ENCODE measurements at places on chromosomes 2 and 18. TPM values are rescaled to one million over a fixed set of nuclear protein-coding genes. Genes with fewer than 3 reads are reported as not detected.
A peak's percentile ranks its signal among the peaks of the same experiment; 100 is the strongest.

- no peaks in the 10 kb centered on the region for H3K27me3 ChIP-seq
- no peaks in the 10 kb centered on the region for H3K36me3 ChIP-seq
- no peak overlapping the region for H3K4me3 ChIP-seq
- no peak overlapping the region for H3K27ac ChIP-seq
- no peaks in the 10 kb centered on the region for H3K4me1 ChIP-seq
Measured at GRCh38 chr18:39191931-39192330, 1626.3 kb upstream of the CELF4 start.

IL36A gene
- not detected for total RNA-seq

DNA sequence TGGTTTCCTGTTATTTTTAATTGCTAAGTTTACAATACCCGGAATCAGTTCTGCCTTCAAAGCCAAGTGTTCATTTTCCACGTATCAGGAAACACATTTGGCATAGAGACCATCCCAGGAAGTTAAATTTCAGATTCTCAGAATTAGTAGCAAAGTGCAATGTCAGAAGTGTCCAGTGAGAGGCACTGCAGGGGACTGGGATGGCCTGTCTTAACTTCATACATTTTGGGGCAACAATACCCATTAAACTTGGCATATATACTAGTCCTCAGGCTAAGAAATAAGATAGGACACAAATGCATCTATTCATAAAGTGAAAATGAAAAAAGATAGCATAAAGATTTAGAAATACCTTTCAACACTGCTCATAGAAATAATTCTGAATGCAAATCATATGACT lies 1.5 kb upstream of the IL1RL2 start:
- H3K27ac ChIP-seq, result no peak overlapping the region
- H3K27me3 ChIP-seq, result no peaks in the 10 kb centered on the region
- no peak for DNase-seq
- H3K36me3 ChIP-seq, result no peaks in the 10 kb centered on the region
- H3K4me3 ChIP-seq, result no peak overlapping the region
- H3K4me1 ChIP-seq, result peaks cover 12% of the 10 kb centered on the region

GRCh38 chr18:11983592-11983991 lies 2.3 kb downstream of the IMPA2 start:
- no peaks in the 10 kb centered on the region for H3K27me3 ChIP-seq
- peak overlapping the region; percentile 64 for H3K4me3 ChIP-seq
- H3K4me1 ChIP-seq, result no peaks in the 10 kb centered on the region
- DNase-seq, result no peak
- H3K27ac ChIP-seq, result no peak overlapping the region
- H3K36me3 ChIP-seq, result no peaks in the 10 kb centered on the region

ASPRV1 gene
- total RNA-seq, result 4.1 TPM

GALNT1 gene
- 76.4 TPM for total RNA-seq

GRCh38 chr2:240212425-240213225 lies 72.2 kb upstream of the OTOS start:
- no peak for DNase-seq
- H3K27ac ChIP-seq, result no peak overlapping the region
- H3K36me3 ChIP-seq, result no peaks in the 10 kb centered on the region
- no peaks in the 10 kb centered on the region for H3K4me1 ChIP-seq
- no peaks in the 10 kb centered on the region for H3K27me3 ChIP-seq

CFAP65 gene
- total RNA-seq, result not detected

DNA sequence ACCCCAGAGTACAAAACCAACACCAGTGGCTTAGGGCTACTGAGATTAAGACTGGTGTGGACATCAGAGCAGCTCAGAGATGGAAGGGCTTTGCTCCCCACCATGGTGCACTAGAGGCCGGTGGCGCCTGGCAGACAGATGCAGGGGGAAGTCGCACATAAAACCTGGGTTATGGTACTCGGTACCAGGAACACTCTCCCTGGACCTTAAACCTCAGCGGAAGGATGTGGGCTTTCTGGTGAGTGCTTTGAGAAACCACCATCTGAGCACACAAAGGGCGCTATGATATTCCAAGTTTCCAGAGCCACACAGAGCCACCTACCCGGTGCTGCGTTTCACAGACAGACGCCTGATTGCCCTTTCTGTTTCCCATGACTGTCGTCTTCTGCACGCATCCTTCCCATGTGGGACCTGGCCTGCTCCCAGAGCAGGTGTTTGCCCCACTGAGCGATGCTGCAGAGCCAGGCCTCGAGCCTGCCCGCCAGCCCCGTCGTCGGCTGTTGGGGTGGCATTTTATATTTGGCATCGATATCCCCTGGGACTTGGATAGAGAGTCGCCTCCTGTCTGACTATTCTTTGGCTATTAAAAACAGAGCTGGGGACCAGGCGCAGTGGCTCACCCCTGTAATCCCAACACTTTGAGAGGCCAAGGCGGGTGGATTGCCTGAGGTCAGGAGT lies 89.5 kb upstream of the ODC1 start:
- no peak overlapping the region for H3K4me3 ChIP-seq
- no peaks in the 10 kb centered on the region for H3K4me1 ChIP-seq
- no peaks in the 10 kb centered on the region for H3K27me3 ChIP-seq
- no peak overlapping the region for H3K27ac ChIP-seq

LIMS2 gene
- total RNA-seq, result 29.0 TPM

DNA sequence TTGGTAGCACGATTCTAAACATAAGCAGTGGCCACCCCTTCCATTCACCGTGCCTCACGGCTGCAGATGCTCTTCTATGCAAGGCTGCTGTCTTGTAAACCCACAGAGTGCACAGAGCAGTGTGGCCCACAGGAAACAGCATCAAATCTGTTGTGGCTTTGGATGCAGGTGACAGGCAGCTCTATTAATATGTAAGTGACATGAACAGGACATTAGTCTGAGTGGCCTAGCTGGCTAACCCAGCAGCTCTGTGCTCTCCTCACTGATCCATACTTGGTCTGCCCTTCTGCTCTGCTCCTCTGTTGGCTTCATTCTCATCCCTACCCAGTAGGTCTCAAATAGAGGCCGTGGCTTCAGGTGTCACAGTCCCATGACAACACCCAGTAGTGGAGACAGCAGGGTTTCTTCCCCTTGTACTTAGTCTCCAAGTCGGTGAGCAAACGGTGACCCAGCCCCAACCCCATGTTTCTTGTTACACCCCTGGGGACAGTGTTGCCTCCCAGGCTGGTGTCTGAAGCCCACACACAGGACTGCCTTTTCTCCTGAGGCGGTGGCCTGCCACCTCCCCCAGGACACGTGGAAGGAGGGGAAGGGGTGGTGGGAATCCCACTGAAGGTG lies 5.8 kb downstream of the SH3RF3 start:
- no peaks in the 10 kb centered on the region for H3K27me3 ChIP-seq
- no peak for DNase-seq
- H3K4me1 ChIP-seq, result peaks cover under 1% of the 10 kb centered on the region
- no peak overlapping the region for H3K27ac ChIP-seq
- H3K4me3 ChIP-seq, result no peak overlapping the region

IL36G gene
- not detected for total RNA-seq

DNA sequence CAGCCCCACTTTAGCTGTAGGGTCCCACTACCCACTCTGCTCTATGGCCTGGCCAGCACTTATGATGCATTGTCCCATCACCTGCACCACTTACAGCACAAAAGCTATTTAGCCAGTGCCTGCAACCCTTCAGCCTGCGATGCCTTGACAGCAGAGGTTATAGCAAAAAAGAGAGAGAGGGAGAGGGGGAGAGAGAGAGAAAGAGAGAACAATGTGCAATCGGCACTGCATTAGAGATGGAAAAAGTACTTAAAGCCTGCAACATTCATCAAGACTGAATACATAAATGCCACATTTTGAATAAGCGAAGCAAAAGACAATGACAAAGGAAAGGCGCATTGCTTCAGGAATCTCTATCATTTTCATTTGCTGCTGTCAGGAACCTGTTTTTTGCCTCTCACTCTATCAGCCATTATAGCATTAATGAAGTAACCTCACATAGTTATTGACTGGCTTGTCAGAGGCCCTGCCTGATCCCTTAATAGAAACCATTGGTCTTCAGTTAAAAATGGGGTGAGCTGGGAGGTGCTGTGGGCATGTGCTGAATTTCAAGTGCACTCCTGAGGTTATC lies 833.1 kb downstream of the BCL11A start:
- no peak overlapping the region for H3K4me3 ChIP-seq
- H3K4me1 ChIP-seq, result no peaks in the 10 kb centered on the region
- no peak for DNase-seq

TMEM200C gene
- total RNA-seq, result not detected

- H3K27ac ChIP-seq, result no peak overlapping the region
- no peak overlapping the region for H3K4me3 ChIP-seq
- DNase-seq, result no peak
- H3K36me3 ChIP-seq, result no peaks in the 10 kb centered on the region
Measured at GRCh38 chr2:105595536-105595935, 149.2 kb upstream of the NCK2 start.

- H3K4me1 ChIP-seq, result no peaks in the 10 kb centered on the region
- H3K27me3 ChIP-seq, result no peaks in the 10 kb centered on the region
- DNase-seq, result no peak
- H3K36me3 ChIP-seq, result no peaks in the 10 kb centered on the region
- no peak overlapping the region for H3K4me3 ChIP-seq
Measured at GRCh38 chr2:26284132-26284531, 39.4 kb downstream of the HADHB start.

GRCh38 chr18:23068011-23068410 lies 67.3 kb upstream of the CABLES1 start:
- no peaks in the 10 kb centered on the region for H3K27me3 ChIP-seq
- no peak for DNase-seq
- H3K27ac ChIP-seq, result no peak overlapping the region
- no peak overlapping the region for H3K4me3 ChIP-seq

DPYSL5 gene
- not detected for total RNA-seq

DNA sequence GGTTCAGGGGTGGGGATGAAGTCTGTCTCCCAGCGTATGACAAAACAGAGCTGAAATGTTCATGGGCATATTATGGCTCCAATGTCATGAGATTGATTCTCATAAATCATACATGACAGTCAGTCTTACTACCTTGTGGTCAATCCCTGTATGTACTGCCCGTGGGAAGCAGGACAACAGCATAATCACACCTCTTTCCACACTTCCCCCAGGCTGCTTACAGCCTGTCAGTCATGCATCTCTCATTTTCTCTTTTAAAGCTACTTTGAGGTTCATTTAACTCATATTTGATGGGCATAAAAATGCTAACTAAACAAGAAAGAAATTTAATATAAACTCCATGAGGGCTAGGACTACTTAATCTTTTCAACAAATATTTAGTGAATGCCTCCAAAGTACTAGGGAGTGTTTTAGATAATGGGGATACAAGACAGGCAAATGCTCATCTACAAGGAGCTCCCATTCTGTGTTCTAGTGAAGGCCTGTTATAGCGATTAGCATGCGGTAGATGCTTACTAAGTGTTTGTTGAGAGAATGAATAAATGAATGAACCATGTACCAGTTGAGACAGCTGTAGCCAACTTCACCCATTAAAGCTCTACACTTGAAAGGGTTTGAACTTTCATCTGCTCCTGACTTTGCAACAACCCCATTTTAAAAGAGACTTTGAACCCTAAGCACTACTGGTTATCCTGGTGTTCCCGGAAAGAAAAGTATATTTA lies 89.1 kb downstream of the ALPK2 start:
- no peak overlapping the region for H3K4me3 ChIP-seq
- H3K27me3 ChIP-seq, result no peaks in the 10 kb centered on the region
- peaks cover 18% of the 10 kb centered on the region for H3K4me1 ChIP-seq
- H3K36me3 ChIP-seq, result no peaks in the 10 kb centered on the region
- no peak overlapping the region for H3K27ac ChIP-seq
- DNase-seq, result no peak

DNA sequence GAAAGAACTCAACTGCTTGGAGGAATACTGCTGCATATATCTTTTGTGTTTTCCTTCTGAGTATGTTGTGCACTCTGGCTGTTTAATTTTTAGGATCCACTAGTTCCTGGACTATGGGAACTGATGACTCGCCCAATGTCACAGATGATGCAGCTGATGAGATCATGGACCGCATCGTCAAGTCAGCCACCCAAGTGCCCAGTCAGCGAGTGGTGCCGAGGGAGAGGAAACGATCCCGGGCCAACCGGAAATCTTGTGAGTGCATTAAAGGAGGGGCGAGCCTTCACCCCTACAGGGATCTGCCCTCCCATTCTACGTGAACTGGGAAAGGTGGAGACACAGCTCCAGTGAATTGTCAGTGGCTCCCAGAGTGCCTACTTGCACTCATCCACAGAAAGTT lies 59.6 kb downstream of the TPGS2 start:
- no peaks in the 10 kb centered on the region for H3K27me3 ChIP-seq
- no peaks in the 10 kb centered on the region for H3K4me1 ChIP-seq
- H3K4me3 ChIP-seq, result no peak overlapping the region
- H3K36me3 ChIP-seq, result no peaks in the 10 kb centered on the region
- no peak for DNase-seq

ADCYAP1 gene
- not detected for total RNA-seq

- no peaks in the 10 kb centered on the region for H3K4me1 ChIP-seq
- H3K27me3 ChIP-seq, result no peaks in the 10 kb centered on the region
- no peak for DNase-seq
- no peak overlapping the region for H3K27ac ChIP-seq
Measured at GRCh38 chr18:3993941-3994687, 461.0 kb downstream of the DLGAP1 start.

GPR35 gene
- 257 TPM for total RNA-seq

DNA sequence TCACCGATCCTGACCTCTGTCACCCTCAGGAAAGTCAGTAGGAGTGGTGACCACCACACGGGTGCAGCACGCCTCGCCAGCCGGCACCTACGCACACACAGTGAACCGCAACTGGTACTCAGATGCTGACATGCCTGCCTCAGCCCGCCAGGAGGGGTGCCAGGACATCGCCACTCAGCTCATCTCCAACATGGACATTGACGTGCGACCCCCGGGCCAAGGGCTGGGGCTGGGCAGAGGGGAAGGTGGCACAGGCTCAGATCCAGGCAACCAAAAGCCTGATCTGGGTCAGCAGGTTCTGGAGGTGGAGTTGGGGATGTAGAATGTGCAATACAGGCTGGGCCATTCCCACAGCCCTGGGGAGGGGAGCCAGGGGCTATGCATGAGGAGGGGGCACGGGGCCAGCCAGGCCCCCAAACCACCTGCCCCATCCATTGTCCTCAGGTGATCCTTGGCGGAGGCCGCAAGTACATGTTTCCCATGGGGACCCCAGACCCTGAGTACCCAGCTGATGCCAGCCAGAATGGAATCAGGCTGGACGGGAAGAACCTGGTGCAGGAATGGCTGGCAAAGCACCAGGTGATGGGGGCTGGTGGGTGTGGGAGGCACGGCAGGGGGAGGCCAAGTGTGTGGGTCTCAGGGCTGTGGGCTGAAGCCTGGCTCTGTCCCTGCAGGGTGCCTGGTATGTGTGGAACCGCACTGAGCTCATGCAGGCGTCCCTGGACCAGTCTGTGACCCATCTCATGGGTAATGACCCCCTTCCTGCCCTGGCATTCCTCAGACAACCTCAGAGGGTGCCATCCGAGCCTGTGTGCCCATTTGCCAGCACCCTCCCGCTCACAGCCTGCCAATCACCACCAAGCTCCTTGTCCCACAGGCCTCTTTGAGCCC lies 1.4 kb downstream of the ALPI start:
- H3K36me3 ChIP-seq, result no peaks in the 10 kb centered on the region
- no peak overlapping the region for H3K27ac ChIP-seq
- H3K27me3 ChIP-seq, result no peaks in the 10 kb centered on the region
- H3K4me1 ChIP-seq, result no peaks in the 10 kb centered on the region

CNTNAP5 gene
- total RNA-seq, result not detected

- no peak overlapping the region for H3K27ac ChIP-seq
- H3K4me3 ChIP-seq, result no peak overlapping the region
- no peak for DNase-seq
- no peaks in the 10 kb centered on the region for H3K4me1 ChIP-seq
Measured at GRCh38 chr18:65436430-65436829, 314.4 kb upstream of the CDH7 start.

NAT8 gene
- total RNA-seq, result 8.5 TPM

GRCh38 chr2:231355508-231356465 lies 39.7 kb upstream of the B3GNT7 start:
- no peak overlapping the region for H3K4me3 ChIP-seq
- no peaks in the 10 kb centered on the region for H3K4me1 ChIP-seq
- H3K36me3 ChIP-seq, result peaks cover 3% of the 10 kb centered on the region
- H3K27ac ChIP-seq, result no peak overlapping the region
- no peaks in the 10 kb centered on the region for H3K27me3 ChIP-seq

All from Peyer's patch (tissue), 4 donors.